ENCODE measurements at places on chromosomes 7 and 10. TPM values are rescaled to one million over a fixed set of nuclear protein-coding genes. Genes with fewer than 3 reads are reported as not detected.

DNA sequence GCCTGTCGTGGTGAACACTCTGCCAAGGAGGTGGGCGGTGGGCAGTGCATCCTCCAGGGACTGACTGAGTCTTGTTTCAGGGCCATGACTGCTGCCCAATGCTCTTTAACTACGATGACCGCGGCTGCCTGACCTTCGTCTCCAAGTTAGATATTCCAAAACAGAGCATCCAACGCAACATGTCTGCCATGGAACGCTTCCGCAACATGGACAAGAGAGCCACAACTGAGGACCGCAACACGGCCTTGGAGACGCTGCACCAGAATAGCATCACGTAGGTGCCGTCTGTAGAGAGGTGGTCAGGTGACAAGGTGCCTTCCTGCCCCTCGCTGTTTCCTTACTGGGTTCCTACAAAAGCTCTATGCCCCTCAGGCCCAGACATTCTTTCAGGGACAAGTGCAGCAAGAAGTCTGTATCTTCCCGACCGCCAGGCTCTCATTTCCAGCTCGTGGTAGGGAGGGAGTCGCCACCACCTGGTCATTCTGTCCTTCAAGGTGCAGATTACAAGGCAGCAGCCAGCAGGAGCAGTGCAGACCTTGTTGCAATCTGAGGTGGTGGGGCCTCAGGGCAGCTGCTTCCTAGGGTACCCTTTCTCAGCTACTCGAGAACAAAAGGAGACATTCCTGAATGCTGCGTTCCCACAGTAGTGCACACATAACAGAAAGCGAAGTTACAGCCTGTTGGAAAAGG, 14.9 kb upstream of the ARPC1B start:
- H3K27ac ChIP-seq = no peak overlapping the region
- H3K36me3 ChIP-seq = no peaks in the 10 kb centered on the region
- DNase-seq = no peak
- no peaks in the 10 kb centered on the region for H3K4me1 ChIP-seq

- H3K36me3 ChIP-seq = no peaks in the 10 kb centered on the region
- no peaks in the 10 kb centered on the region for H3K27me3 ChIP-seq
- H3K27ac ChIP-seq = no peak overlapping the region
- no peak for DNase-seq
- no peak overlapping the region for H3K4me3 ChIP-seq
Observed at GRCh38 chr10:35910234-35910633, 268.1 kb upstream of the FZD8 start.

DNA2 gene
- 20.7 TPM for total RNA-seq

PTPRE gene
- 18.9 TPM for total RNA-seq

LSM5 gene
- 39.7 TPM for total RNA-seq
